ENCODE measurements at places on chromosomes 12 and 14.

GRCh38 chr14:103205541-103205906, 82.3 kb downstream of the TNFAIP2 start:
- DNase-seq, result no peak

GRCh38 chr12:93699271-93700145, 22.3 kb downstream of the CRADD start:
- no peak for DNase-seq

GRCh38 chr12:49050507-49051372, 9.9 kb downstream of the KMT2D start:
- no peak for DNase-seq

DNA sequence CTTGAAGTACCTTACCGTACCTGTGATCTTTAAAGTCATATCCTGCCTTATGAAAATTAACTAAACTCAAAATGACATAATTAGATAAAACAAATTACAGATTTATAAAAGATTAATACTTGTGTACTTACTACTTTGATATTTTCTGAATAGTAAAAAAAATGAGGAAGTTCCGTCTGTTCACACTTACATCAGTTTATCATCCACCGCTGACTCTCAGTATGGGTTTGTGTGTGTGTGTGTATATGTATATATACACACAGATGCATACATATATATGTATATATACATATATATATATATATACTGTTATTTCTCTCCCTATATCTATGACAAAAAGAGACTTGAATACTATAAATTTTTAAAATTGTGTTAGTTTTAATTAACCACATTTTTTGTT, 65.0 kb upstream of the MON2 start:
- no peak for DNase-seq

DNA sequence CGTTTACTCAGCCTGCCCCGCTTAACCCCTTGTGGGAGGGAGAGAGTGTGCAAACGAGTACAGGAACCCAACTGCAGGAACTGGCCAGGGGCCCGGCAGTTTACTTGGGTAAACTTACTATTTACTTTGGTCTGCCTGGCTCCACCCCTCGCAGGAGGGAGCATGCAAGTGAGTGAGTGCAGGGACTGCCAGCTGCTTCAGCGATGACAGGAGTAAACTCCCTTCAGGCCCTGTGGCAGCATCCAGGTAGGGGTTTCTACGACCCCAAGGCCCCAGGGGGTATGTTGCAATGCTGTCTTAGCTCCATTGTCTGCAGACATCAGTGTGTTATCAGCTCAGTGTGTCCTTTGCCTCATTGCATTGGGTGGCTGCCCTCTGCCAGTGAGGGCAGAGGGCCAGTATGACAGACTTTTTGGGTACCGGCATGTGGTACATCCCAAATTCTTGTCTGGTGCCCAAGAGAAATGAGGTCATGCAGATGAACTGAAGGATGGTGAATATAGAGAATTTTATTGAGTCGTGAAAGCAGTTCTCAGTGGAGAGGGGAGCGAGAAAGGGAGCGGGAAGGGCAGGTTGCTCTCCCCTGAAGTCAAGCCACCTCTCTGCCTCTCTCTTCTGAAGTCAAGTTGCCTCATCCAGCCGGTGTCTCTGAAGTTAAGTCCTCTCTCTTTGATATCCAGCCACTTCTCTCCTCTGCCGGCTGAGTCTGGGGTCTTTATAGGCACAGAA, 181.8 kb downstream of the FUT8 start:
- DNase-seq, result no peak

- DNase-seq, result no peak
These were observed 42.6 kb upstream of the KRR1 start for GRCh38 chr12:75553836-75554555.

Measured in stimulated activated CD8-positive, alpha-beta memory T cell treated with anti-CD3 and anti-CD28 coated beads, Interleukin-7, amount 100 ng/mL, for 24 hours (primary cell).